ENCODE measurements at places on chromosomes 6 and 20.

DNA sequence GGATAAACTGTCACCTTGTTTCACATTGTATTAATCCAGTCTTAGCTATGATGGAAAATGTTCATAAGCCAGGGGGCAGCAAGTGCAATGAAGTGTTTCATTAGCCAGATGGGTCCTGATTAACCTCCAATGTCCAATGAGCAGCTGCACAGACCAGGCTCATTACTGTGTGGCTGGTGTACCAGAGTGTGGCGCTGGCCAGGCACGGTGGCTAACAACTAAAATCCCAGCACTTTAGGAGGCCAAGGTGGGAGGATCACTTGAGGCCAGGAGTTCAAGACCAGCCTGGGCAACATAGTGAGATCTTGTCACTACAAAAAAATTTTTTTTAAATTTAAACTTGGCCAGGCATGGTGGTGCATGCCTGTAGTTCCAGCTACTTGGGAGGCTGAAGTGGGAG lies 201.7 kb upstream of the FOXQ1 start:
- DNase-seq, result no peak

- DNase-seq, result no peak
Measured at GRCh38 chr6:150345781-150346180, 23.0 kb upstream of the IYD start.

DNA sequence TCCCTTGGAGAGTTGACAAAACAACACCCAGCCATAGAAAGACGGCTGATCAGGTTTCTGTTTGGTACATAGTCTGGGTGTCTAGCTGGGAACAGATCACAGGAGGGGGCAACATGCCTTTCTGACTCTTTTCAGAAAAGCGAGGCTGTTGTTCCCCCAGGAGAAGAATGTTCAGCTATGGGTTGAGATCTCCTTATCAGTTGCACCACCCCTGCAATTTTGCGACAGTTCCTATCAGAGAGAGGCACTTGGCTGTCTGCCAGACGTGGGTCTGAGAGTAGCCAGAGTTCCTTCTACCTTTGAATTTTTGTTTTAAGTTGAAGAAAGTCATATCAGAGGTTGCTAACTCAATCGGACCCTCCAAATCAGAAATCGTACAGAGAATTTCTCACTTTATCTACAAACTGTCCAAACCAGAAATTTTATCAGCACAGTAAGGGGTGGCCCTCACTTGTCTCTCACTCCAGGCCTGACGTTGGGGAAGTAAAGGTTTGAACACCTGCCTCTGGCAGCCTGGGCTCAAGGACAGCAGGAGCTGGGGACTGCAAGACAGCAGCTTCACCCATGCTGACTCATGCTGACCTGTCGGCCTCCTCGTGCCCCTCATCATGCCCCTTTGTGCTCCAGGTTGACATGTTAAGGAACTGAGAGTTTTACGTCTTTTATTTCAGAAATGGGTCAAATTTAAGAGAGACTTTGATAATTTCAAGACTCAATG lies 42.3 kb downstream of the TMC2 start:
- DNase-seq, result no peak

DNA sequence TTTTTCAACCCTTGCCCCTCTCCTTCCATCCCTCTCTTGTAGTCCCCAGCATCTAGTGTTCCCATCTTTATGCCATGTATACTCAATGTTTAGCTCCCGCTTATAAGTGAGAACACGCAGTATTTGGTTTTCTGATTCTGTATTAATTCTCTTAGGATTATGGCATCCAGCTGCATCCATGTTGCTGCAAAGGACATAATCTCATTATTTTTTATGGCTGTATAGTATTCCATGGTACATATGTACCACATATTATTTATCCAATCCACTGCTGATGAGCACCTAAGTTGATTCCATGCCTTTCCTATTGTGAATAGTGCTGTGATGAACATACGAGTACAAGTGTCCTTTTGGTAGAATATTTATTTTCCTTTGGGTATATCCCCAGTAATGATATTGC lies 66.8 kb downstream of the UNC5CL start:
- no peak for DNase-seq

GRCh38 chr6:40888456-40888990 lies 150.5 kb downstream of the UNC5CL start:
- no peak for DNase-seq

DNA sequence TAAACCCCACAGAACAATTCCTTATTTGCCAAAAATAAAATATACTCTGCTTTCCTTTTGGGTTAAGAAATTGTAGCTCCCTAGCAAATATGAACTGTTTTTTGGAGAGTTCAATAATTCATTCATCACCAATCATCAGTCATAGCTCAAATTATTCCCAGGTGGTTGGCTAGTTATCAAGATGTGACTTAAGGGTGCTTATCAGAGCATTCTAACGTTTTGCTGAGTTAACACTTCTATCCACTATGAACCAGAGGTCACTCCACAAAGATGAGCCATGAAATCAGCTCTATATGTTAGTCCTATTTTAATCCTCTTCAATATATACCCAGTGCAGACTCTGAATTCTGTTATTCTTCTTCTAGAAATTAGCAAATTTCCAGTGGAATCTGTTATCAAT lies 379.1 kb downstream of the TENT5A start:
- no peak for DNase-seq

- DNase-seq, result no peak
Measured at GRCh38 chr6:121042766-121043165, 291.5 kb downstream of the TBC1D32 start.

GRCh38 chr6:130161683-130162404 lies 60.9 kb downstream of the SAMD3 start:
- DNase-seq, result no peak

DNA sequence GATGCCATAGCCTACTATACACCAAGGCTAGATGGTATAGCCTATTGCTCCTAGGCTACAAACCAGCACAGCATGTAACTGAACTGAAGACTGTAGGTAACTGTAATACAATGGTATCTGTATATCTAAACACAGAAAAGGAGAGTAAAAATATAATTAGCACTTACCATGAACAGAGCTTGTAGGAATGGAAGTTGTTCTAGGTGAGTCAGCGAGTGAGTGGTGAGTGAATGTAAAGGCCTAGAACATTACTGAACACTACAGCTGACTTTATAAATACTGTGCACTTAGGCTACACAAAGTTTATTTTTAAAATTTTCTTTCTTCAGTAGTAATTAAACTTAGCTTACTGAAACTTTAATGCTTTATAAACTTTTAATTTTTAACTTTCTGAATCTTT lies 129.5 kb downstream of the BTBD9 start:
- DNase-seq, result no peak

DNA sequence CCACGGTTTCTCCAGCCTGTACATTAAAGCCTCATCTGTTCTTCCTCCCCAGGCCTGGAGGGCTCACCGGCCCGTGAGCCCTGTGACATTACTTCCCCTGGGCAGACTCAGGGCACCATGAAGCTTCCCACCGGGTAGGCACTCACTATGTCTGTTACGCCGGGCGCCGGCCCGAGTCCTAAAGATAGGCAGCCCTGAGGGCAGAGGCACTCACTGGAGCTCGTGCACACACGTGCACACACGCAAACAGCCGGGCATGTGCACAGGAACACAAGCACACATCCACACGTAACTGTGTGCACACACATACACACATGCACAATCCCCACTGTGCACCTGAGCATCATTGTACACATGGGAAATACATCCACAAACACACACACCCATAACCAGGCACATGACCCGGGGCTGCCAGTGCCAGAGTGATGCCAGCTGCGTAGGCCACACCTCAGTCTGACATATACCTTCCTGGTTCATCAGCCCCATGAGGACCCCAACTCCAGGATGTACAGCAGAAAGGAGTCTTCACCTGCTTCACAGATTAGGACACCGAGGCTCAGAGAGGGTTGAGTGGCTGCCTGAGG lies 83.7 kb downstream of the YTHDF1 start:
- DNase-seq, result no peak

- DNase-seq, result peak; percentile 92
Measured at GRCh38 chr20:62740286-62741141, 31.9 kb downstream of the NTSR1 start.

DNA sequence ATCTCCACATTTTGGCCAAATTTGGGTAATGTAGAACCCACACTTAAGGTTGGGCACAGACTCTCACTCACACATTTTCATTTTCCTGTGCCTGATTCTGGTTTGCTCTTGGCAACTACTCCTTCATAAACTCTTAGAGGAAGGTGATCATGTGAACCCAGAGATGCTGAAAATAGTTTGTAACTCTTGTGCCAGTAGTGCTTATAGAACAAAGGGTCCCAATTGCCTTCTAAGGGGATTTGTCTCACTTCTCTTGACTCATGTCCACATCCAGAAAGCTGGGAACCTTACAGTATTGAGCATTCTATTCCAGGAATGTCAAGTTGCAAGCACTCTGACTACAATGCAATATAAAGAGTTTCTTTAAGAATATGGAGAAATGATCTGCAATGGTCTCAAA lies 62.0 kb upstream of the TASP1 start:
- no peak for DNase-seq

GRCh38 chr20:62427172-62428001 lies at the start of gene RBBP8NL:
Gene RBBP8NL (minus strand): TSS chr20:62427539. CDS start chr20:62419647, 7,892 bp downstream.
- DNase-seq, result no peak

GRCh38 chr20:19991854-19992253 lies 25.3 kb upstream of the NAA20 start:
- DNase-seq, result no peak

- DNase-seq, result no peak
Measured at GRCh38 chr20:63900413-63900812, 5.5 kb downstream of the DNAJC5 start.

GRCh38 chr6:137877606-137878005 lies 10.5 kb downstream of the TNFAIP3 start:
- DNase-seq, result no peak

DNA sequence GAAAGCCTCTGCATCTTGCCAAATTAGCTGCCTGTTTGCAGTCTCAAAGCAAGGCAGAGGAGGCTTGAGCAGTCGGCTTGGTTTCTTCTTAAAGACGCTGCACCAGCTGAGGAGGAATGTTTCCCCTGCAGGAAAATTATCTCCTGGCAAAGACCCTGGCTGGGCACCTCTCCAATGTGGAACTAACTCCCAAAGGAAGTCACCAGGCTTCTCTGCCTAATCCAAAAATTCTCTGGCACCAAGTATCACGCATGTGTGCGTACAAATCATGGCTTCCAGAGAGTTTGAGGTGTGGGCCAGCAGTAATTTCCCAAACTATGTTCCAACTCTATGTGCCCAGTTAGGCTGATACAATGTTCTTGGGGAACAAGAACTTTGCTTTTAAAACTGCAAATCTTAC lies 176.2 kb downstream of the KIF16B start:
- DNase-seq, result peak; percentile 1

DNA sequence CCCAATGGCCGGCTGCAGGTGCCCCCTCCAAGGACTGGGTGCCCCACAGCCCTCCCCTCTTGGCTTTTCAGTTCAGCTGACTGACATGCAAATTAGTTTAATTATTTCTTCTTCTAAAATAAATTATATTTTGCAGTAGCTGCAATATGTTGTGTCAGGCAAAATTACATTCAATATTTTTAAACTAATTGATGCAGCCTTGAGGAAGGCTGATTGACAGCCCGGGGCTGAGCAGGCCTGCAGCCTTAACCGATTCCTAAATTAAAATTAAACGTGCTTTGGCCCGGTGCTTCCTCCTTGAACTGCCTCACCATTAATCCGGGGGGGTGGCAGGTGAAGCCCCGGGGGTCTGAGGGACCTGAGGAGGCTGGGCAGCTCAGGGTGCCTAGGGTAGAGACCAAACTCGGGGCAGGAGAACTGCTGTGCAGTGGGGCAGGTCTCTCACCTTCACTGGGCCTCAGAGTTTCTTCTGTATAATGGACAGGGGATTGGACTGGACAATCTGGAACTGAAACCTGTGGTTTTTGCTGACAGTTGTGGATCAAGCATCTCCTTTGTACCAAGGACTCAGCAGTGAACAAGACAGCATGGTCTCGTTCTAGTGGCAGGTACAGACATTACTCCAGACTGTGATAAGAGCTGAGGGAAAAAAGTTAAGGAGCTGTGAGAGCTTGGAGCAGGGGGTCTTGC lies 72.5 kb downstream of the CD40 start:
- DNase-seq, result no peak

- peak; percentile 69 for DNase-seq
Measured at GRCh38 chr6:121430514-121431460, 4.7 kb upstream of the GJA1 start.

DNA sequence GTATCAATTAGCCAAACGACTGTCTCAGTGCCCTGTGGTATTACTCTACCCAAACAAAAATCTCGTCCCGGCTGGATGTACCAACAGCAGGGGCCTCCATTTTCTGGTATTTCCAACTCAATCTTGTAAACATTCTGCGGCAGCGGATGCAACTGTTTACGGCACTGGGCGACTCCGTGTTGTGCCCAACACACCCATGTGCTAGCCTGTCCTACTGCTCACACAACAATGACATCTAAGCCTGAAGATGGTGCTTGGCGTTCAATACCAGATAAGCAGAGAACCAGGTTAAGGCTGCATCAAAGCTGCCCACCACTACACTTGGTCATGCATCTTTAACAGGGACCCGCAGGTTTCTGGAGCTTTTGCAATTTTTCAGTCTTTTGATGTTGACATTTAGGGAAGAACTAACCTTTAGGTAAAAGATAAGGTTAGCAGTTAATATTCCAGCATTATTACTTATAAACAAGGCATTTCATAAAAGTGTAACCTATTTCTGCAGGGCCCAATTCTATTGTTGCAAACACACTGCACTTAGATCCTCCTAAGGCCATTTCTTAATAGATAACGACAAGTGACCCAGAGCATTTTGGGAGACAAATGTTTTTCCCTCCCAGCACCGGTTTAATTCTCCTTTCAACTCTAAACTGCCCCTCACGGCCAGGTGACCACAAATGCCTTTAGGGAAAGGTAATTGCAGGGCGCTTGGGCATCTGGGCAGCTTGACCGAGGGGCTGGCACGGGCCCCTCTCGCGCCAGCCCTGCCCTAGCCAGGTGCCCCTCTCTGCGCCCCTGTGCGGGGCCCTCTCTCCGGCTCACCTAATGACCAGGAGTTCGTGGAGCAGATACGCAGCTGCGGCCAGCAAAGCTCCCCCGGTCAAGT lies 945 bp downstream of the FAXC start:
- no peak for DNase-seq

GRCh38 chr6:45812922-45813321 lies 202.7 kb downstream of the CLIC5 start:
- DNase-seq, result no peak

DNA sequence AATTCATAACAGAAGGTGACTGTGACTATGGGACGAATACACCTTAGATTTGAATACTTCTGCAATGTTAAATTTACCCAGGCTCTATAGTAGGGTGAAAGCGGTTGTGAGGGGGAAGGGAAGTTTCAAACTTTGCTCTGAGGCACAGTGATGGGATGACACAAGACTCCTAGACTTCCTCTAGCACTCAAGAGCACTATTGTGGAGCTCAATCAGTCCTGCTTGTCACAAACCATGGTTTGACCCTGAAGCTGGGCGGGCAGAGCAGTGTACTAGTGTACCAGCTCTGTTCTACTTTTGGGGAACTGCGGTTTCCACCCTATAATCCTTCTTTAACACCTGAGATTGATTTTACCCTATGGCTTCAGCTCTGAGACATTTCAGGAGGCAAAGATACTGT lies 17.1 kb downstream of the TRIM27 start:
- no peak for DNase-seq

GRCh38 chr6:41424370-41425058 lies 89.1 kb downstream of the NCR2 start:
- DNase-seq, result peak; percentile 89

GRCh38 chr6:80363501-80364122 lies 257.1 kb downstream of the BCKDHB start:
- DNase-seq, result no peak

GRCh38 chr6:133966654-133967329 lies 13.8 kb downstream of the TBPL1 start:
- DNase-seq, result no peak

All from A673 (cell line).